ENCODE measurements at places on chromosomes 4 and X. TPM values are rescaled to one million over a fixed set of nuclear protein-coding genes. Genes with fewer than 3 reads are reported as not detected.

SULT1E1 gene
- 13.6 TPM for total RNA-seq

VSIG4 gene
- total RNA-seq: not detected

PARM1 gene
- total RNA-seq: 0.65 TPM

DOCK11 gene
- total RNA-seq: 11.6 TPM

PWWP3B gene
- 1.7 TPM for total RNA-seq
